Colonic mucosa (tissue), 4 donors: ENCODE measurements at places on chromosomes 13 and 19. TPM values are rescaled to one million over a fixed set of nuclear protein-coding genes. Genes with fewer than 3 reads are reported as not detected.
A peak's percentile ranks its signal among the peaks of the same experiment; 100 is the strongest.

ZNF878 gene
- 0.32 TPM for total RNA-seq

C19orf81 gene
- not detected for total RNA-seq

FFAR3 gene
- total RNA-seq: not detected

HCN2 gene
- 0.40 TPM for total RNA-seq

DNA sequence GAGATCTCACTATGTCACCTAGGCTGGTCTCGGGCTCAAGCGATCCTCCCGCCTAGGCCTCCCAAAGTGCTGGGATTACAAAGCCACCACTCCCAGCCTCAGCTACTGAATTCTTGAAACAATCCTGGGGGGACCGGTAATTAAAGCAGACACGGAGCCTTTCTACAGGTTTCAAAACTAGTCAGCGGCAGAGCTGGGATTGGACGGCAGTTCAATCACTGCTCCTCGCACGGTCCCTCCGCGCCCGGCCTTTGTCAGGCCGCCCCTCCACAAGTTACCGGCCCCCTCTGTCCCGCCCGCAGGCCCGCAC lies 229 bp downstream of the BORCS8 start:
- DNase-seq: no peak

- DNase-seq: no peak
These were observed 11.1 kb upstream of the GTF2F2 start for GRCh38 chr13:45109102-45109720.

VSTM2B gene
- not detected for total RNA-seq

DNA sequence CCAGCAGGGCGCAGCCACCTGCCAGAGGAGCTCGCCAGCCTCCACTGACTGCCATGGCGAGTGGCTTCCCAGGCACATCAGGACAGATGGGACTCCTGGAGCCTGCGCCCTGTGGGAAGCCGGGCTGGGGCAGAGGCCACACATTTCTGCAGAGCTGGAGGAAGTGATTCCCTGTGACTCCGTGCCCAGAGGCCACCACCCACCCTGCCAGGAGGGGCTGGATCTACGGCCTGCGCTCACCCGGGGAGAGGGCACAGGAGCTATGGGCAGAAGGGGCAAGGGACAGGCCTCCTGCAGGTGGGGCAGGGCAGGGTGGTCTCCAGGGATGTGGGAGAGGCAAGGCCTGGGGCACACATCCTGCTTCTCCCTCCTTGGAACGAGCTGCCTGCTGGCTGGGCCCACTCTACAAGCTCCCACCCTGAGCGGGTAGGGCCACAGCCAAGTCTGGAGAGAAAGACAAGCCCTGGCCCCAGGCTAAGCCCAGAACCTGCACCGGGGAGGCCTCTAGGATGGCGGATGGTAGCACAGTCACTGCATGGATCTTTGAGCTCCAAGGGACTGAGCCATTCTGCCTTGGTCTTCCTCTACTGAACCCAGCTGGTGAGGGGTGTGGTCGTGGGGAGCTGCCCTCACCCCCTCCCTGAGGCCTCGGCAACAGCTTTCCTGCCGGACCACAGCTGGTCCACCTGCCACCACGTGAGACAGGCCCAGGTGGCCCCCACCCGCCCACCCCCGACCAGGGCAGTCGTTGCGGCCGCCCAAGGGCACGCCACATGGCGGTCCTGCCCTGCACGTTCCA lies 40.6 kb downstream of the CEBPG start:
- DNase-seq: no peak

LRRC8E gene
- 4.0 TPM for total RNA-seq

DNA sequence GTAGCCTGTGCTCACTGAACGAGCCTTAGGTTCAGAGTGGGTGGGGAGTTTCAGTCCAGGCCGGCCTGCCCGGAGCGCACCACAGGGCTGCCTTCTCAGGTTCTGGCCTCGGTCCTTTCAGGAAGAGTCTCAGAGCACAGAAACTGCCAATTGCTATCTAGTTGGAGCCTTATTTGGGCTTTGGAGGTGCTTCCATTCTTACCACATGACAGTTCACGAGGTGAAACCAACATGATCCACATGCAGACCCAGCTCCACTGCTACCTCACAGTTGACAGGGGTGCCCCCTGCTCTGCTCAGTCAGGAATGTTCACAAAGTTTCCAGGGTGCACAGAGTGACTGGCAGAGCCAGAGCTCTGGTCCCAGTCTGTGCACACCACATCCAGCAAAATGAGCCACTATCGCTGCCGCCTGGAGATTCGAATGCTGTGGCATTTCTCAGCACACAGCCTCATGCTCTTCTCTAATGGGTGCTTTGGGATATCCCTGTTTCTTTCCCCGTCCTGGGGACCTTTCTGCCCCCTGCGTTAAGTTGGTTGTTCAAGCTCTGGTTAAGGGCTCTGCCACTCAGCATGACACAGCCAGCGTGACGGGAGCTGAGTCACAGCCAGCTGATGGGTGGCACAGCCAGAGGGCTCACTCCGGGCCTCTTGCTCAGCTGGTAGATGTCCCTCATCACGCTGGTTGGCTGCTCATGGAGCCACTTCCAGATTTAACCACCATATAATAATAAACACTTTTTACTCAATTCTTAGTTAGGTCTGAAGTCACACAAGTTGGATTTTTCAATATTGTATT lies 7.5 kb upstream of the SACS start:
- DNase-seq: no peak

GRCh38 chr13:109383683-109384082 lies 402.7 kb downstream of the IRS2 start:
- no peak for DNase-seq

PSPN gene
- 1.7 TPM for total RNA-seq

PTH2 gene
- total RNA-seq: not detected

DNA sequence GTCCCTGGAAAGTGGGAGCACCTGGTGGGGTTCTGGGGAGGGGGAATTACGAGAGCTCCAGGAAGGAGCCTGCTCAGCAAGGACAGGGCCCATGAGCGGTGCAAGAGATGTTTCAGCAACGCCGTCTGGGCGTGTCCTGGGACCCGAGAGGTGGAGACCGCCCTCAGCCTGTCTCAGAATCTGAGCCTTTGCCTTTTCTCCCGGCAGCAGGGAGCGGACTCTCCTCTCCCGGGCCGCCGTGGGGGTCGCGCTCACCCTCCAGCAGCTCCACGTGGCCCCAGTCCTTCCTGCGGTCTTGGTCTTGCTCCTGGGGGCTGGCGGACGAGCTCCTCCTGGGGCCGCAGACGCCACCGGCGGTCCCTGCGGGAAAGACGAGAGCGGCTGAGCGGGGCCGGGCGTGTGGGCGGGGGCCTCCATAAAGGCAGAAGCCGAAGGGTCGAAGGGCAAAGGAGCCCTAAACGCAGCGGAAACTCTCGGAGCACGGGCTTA lies 714 bp downstream of the POLRMT start:
- peak; percentile 77 for DNase-seq

DNA sequence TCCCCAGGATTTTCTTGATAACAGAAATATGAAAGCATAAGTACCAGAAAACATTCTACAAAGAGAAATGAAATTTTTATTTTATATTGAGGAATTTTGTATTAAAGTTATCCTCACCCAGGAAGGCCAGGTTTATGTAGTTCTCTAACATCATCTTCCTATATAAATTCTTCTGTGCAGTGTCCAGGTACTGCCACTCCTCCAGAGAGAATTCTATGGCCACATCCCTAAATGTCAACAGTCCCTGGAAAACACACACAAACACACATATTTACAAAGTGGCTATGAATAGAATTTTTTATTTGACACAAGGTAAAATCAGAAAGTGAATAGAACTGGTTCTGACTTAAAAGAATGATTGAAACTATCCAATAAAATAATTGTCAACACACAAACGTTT lies 110.5 kb upstream of the ZNF91 start:
- DNase-seq: no peak

HNRNPM gene
- 122 TPM for total RNA-seq

KCNN4 gene
- 25.4 TPM for total RNA-seq

- DNase-seq: no peak
These were observed 65.7 kb downstream of the SLITRK5 start for GRCh38 chr13:87736849-87737385.

GRCh38 chr19:30557212-30557611 lies 185.0 kb downstream of the ZNF536 start:
- no peak for DNase-seq

GRCh38 chr19:55153652-55154264 lies 3.8 kb downstream of the TNNI3 start:
- no peak for DNase-seq

- no peak for DNase-seq
These were observed 16.8 kb upstream of the LENG8 start for GRCh38 chr19:54432144-54432738.

DNA sequence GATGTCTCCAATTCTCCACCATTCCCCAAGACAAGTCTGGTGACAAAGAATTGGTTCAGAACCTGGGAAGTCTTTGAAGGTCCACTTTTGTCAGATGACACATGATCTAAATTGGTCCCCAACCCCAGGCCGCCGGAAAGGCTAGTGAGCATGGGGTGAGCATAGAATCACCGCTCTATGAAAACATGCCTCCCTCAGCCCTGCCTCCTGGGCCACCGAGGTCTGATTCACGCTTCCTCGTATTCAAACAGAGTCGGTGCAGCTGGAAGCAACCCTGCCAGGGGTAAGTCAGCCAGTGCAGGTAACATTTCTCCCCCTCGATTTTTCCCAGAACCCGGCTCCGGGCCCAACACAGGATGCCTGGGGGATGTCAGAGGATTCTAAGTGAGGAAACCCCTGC lies 33.9 kb upstream of the KLF2 start:
- DNase-seq: no peak

ZNF428 gene
- 21.5 TPM for total RNA-seq

DNA sequence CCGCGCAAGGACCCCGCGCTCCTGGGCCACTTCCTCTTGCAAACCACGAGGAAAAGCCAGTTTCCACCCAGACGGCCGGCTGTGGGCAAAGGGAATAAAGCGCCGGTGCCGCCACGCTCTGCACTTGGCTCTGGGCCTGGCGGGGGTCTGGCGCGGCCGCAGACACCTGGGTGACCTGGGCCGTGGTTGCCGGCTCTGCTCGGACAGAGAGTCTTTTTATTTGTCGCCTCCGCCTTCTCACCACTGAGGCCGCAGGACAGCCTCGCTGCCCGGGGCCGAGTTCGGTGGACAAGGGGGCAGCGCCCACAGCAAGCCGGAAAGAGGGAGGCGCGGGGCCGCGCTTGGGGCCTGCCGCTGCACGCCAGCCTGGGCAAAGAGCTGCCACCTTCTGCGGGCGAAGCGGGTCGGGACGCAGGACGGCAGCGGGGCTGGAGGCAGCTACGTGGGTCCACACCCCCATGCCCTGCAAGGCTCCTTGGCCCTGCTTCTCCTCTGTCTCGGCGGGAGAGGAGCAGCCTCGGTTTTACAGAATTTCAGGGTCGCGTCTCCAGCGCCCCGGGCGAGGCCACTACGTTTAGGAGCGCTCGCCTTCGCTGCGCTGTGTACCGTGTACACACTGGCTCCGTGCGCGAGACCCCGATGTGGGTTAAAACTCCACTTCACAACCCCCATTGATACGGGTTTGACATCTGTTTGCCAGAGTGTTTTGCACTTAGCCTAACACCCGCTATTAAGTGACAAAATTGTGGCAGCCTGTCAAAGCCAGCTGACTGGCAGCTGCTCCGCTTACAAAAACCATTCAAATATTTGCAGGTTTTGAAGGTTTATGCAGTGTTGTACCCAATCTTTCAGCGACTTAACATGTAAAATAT lies 13.0 kb upstream of the SOX1 start:
- DNase-seq: no peak

- peak; percentile 86 for DNase-seq
These were observed 1.1 kb upstream of the FXYD3 start for GRCh38 chr19:35114353-35115176.

DNA sequence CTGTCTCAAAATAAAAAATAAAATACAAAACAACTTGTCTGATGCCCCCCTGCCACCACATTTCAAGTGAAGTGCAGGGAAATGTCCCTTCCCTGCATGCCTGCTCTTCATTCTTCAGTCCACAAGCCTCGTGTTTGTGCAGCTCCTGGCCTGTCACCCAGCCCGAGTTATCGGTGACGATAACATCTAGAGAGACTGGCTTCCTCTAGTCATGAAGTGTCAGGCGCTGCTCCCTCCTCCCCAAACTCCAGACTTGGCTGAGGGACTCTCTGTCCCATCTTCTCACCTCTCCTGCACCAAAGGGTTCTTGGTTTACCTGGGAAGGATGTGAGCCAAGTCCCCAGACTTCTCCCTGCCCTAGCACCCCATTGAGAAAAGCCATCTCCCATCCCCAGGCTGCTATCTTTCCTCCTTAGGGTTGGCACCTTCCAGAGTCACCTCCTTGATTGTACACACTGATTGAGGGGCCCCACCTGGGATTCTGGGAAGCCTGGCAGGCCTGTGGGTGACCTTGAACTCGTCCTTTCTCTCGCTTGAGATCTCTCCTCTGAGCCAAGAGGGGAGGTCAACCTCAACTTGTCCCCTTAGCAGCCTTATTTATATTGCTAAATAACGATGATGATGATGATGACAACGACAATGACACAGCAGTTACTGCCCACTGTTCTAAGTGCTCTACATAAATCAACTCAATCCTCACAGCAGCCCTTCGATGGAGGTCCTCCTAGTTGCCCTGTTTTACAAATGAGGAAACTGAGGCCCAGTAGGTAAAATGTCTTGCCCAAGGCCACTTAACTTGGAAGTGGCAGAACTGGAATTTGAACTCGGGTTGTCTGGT lies 13.1 kb upstream of the PLAUR start:
- no peak for DNase-seq

RASAL3 gene
- 2.5 TPM for total RNA-seq

TRPC4 gene
- not detected for total RNA-seq

SULT2A1 gene
- 0.64 TPM for total RNA-seq

GRCh38 chr19:18053576-18054219 lies 33.0 kb downstream of the IL12RB1 start:
- no peak for DNase-seq

CGB7 gene
- not detected for total RNA-seq

DNA sequence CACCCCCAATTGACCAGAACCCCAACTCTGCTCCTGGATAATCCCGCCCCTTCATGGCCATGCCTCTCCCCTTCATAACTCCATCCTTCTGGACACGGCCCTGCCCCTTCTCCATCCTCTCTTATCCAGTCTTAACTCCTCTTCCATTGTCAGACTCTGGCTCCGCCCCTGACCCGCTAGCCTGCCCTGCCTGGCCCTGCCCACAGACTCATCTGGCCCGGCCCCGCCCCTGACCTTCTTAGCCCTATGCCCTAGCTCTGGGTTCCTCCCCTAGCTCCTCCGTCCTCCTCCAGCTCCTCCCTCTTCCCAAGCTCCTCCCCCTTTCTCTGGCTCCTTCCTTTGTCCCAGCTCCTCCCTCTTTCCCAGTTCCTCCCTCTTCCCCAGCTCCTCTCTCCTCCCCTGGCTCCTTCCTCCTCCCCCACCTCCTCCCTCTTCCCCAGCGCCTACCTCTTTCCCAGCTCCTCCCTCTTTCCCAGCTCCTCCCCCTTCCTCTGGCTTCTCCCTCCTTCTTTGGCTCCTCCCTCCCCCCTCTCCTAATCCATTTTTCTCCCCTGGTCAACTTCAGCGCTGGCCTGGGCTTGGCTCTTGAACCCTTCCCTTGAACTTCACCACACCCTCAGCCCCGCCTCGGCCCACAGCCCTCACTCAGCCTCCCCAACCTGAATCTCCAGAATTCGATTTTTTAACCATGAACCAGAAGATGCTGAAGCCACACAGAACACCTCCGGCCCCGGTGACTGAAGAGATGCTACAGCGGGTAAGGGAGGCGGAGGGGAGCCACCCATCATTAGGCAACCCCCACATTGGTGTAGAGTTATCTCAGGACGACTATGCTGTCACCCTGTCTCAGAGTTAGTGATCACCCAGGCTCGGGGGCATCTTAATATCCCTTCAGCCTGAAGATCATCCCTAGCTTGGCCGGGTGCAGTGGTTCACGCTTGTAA lies 9.2 kb upstream of the ZNF358 start:
- peak; percentile 96 for DNase-seq

GRCh38 chr13:35854286-35854685 lies 276.9 kb downstream of the DCLK1 start:
- DNase-seq: no peak
